Effector CD8-positive, alpha-beta T cell (primary cell): ENCODE measurements at places on chromosomes 5 and 9.

DNA sequence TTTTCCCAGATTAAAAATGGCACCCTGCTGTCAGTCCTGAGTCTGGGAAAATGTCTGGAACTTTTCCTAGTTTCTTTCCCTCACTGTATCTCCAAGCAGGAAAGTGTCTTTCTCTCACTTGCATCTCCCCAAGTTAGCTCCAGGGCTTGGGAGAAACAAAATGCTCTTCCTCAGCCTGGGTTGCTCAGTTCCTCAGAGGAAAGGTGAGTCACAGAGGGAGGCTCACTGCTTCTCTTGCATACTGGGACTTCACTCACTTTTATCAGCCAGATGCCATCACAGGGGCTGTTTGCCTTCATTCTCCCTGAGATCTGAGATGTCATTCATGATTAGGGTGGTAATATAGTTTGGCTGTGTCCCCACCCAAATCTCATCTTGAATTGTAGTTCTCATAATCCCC is 519.9 kb downstream of the SEMA5A start:
- no peak for DNase-seq

DNA sequence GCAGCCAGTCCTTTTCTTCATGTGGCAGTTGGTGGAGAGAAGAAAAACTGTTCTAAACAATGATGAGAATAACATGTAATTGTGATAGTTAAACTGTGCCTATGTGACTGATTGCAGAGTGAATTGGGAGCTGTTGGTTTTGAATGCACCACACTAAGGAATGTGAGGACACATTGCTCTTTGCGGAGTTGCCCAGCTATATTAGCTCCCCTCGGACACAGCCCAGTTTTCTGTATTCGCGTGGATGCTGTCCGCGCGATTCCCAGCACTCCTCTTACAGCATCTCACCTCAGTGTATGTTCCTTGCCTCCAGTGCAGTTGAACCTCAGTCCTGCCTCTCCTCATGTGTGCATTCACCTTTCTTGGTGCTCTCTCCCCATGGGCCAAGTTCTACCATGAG is 32.2 kb downstream of the TGFBI start:
- no peak for DNase-seq

GRCh38 chr9:89243296-89244061 is 64.9 kb upstream of the SHC3 start:
- no peak for DNase-seq

DNA sequence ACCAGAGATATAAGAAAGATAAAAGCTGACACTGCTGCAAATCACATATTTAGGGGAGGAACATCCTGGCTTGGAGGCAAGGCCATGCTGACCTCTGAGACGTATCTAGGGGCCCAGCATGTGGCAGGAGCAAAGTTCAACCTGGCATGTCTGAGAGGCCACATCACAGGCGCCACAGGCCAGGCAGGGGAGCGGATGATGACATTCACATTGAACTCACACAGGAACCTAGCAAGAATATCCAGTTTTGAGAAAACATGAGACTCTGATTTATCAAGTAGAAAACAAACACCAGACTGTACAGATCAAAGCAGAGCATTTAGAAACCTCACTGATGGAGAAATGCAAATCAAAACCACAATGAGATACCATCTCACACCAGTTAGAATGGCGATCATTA is 64.2 kb upstream of the STK32A start:
- no peak for DNase-seq

DNA sequence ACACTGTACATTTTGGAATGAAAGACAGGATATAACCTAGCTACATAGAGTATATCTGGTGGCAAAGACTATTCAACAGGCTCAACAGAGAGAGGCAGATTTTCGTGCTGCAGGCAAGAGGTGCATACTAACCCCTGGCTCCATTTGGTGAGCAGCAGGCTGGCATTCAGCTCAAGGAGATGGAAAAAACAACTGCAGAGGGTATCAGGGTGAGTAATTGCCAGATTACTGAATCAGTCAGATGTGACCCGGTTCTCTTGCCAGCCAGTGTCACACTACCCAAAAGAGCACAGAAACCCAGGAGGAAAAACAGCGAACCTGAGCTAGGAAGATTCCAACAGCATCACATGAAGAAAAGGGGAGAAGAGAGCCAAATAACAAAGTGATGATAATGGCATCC is 130.4 kb upstream of the PRLR start:
- no peak for DNase-seq

DNA sequence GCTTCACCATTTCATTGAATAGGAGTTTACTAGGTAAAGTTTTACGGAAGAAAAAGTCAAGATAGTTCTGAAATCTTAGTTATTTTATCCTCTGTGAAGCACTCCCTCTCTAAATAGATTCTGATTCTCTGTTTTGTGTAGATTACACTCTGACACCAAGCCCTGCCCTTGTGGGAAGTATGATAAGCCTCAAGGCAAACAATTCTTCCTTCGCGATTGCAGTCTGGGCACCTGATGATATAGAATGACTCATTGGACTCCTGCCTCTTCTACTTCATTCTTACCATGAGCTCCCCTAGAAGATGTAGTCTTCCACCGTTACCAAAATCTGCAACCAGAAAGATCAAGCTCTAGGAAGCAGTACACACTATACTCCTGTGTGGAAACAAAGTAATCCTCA is 626.9 kb upstream of the PTGER4 start:
- no peak for DNase-seq

- no peak for DNase-seq
Observed at GRCh38 chr9:2208991-2209390, 193.8 kb downstream of the SMARCA2 start.

GRCh38 chr5:19771174-19771835 is 216.7 kb downstream of the CDH18 start:
- no peak for DNase-seq

DNA sequence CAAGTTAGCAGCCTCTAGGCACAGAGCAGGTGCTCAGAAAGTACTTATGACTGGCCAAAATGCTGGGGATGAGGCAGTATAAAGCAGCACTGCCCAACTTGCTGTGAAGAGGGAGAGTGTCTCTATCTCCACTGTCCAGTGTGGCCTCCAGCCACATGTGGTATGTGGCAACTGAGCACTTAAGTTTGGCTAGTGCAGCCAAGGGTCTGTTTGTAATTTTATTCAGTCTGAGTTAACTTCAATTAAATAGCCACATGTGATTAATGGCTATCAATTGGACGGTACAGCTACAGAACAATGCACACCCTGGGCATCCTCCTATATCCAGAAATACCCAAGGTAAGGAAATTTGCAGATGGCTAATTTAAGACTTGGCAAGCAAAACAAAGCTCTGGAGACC is 26.9 kb downstream of the ROR2 start:
- no peak for DNase-seq

- DNase-seq = no peak
Observed at GRCh38 chr9:113622600-113623400, 159.3 kb downstream of the RGS3 start.

DNA sequence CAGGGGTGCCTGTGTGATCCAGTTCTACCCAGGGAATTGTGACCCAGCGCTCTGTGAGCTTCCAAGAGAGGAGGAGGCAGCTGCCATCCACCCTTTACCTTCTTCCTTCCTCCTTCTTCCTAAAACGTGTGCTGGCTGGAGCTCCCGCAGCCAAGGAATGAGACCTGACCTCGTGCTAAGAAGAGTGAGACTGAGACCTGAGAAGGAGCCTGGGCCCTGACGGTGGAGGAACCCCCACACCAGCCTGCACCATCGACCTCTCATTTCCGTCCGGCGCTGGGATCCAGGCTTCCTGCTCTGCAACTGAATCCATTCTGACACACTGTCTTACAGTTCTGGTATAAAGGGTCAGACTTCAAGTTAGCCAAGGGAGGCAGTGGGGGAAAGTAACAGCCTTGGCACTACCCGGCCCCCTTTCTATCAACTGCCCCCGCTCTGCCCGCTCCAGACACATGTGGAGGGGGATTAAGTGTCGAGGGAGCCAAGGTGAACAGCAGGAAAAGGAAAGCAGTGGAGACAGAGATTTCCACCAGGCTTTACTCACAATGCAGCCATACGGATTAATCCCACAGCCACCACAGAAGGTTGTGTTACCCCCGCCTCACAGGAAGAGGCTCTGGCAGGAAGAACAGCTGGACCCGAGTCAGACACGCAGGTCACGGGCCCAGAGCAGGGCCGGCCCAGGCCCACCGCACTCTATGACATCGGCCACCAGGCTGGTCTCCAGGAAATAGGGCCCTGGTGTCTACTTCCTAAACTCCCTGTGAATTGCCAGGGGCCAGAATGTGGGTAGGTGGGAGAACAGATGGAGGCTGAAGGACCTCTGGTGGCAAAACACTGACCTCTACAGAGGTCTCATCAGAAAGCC is 15.8 kb downstream of the MGAT1 start:
- DNase-seq = no peak
